ENCODE measurements at places on chromosomes 16 and 17. TPM values are rescaled to one million over a fixed set of nuclear protein-coding genes. Genes with fewer than 3 reads are reported as not detected.

CCL18 gene
- not detected for total RNA-seq

PMM2 gene
- total RNA-seq, result 47.6 TPM

LGALS9B gene
- not detected for total RNA-seq

USP43 gene
- total RNA-seq, result 4.3 TPM

ADAMTS18 gene
- not detected for total RNA-seq

TLCD2 gene
- 9.5 TPM for total RNA-seq

KRT31 gene
- not detected for total RNA-seq

C17orf107 gene
- total RNA-seq, result 1.5 TPM

GRB7 gene
- total RNA-seq, result 0.46 TPM

OR4D1 gene
- not detected for total RNA-seq

DNAAF8 gene
- 2.2 TPM for total RNA-seq

CDRT15L2 gene
- not detected for total RNA-seq

ATAD5 gene
- 1.4 TPM for total RNA-seq

All from chondrocyte (in vitro differentiated cells).